Common myeloid progenitor, CD34-positive (primary cell): ENCODE measurements at places on chromosomes 1 and 21.

DNA sequence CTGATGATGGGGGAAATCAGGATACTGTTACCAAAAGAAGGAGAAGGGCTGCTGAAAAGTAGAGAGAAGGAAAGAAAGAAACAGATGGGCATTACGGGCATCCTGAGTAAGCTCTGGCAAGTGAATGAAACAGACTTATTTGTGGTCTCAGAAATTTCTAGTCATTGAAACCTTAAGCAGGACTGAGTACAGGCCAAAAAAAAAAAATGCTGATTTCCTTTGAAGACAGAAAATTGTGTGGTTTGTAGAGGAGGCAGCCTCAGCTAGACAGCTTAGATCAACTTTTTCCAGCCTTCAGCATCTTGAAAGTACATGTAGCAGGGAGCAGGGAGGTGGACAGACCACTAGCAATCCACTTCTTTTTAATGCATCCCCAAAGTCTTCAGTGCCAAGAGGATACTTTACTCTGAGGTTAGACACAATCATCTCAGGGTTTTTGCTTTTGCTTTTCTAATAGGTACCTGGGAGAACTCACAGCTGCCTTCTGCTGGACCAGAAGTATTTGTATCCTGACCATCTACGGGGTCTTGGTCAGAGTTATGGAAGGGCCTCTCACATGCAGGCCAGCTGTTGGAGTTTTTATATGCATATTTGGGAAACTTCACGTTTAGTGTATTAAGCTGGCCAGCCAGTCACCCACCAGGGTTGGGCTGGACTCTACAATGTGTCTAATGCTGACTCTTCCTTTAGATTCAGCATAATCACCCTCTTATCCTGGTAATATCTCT lies 10.6 kb upstream of the CAPZB start:
- DNase-seq, result no peak

DNA sequence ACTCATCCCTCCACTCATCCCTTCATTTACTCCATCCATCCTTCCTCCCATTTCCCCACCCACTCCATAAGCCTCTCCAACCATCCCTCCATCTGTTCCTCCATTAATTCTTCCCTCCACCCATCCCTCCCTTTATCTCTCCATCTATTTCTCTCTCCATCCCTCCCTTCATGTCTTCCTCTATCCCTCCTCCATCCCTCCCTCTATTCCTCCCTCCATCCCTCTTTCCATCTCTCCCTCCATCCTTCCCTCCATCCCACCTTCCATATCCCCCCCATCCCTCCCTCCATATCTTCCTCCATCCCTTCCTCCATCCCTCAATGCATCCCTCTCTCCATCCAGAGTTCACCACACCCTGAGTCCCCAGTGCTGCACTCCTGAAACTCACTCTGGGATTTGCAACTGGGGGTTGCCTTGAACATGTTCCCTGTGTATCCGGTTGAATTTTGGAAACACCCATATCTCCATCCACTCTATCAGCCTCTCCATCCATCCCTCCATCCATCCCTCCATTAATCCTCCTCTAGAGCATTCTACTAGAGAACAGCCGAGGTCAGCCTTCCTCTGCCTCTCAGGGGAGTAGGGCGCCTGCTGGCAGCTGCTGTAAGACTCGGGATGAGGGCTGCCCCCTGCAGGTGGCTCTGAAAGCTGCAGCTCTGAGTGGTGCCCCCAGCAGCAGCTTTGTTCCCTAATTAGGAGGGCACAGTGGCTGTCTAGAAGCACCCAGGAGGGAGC lies 39.4 kb downstream of the ABCG1 start:
- DNase-seq, result peak; percentile 78

- DNase-seq, result no peak
Measured at GRCh38 chr1:77350012-77350770, 68.4 kb downstream of the AK5 start.

DNA sequence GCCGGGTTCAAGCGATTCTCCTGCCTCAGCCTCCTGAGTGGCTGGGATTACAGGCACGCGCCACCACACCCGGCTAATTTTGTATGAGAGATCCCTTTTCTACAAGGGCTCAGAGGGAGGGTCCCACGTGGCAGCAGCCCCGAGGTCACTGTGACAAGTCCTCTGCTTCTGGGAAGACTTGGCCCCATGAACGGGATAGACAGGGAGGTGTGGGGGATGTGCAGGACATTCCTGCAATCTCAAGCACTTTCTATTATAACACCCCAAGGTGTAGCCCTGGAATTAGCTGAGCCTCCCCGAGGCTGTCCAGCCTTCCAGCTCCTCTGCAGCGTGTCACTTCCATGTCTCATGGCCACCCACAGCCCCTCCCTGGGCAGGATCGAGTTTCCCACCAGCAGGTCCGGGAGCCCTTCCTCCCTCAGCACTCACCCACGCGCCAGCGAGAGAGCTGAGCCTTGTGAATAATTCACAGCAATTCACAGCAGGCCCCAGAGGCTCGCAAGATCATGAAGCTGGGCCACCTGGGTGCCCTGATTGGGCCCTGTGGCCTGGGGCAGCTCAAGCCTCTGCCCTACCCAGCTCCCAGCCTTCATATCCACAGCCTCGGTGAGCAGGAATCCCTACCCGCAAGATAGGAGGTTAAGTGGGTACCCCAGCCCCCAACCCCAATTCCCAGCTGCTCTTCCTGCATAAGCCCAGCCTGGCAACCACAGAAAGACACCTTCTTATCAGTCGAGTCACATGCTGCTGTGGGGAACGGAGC lies 22.8 kb upstream of the RNU1-4 start:
- no peak for DNase-seq

DNA sequence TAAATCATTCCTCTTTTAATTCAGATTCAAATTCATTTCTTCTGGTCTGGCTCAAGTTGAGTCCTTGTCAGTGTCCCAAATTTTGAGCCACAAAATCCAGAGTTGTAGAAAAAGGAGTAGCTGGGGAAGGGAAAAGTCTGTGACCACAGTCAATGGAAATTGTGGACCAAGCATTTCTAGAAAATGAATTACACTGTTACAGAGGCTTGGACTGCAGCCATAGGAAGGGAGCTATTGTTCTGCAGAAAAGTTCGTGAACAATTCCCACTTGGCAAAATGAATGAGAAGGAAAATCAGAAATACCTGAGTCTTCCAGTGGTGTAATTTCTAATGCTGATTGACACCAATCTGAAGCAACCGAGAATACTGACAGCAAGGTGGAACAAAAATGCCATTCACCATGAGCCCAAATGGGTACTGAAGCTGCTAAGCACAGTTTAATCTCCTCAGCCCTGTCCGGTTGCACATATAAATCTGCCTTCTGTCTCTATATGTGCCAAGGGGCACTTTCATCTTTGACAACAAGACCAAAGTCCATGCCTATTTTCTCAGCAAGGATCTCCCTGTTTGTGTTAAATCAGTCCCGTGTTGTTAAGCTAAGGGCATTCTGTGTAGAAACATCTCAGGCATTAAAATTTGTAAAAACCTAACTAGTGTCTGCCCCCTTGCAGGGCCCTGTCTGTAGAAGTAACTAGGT lies 51.3 kb downstream of the TEX35 start:
- no peak for DNase-seq

GRCh38 chr21:44550807-44551206 lies 498 bp downstream of the KRTAP10-2 start:
- no peak for DNase-seq

DNA sequence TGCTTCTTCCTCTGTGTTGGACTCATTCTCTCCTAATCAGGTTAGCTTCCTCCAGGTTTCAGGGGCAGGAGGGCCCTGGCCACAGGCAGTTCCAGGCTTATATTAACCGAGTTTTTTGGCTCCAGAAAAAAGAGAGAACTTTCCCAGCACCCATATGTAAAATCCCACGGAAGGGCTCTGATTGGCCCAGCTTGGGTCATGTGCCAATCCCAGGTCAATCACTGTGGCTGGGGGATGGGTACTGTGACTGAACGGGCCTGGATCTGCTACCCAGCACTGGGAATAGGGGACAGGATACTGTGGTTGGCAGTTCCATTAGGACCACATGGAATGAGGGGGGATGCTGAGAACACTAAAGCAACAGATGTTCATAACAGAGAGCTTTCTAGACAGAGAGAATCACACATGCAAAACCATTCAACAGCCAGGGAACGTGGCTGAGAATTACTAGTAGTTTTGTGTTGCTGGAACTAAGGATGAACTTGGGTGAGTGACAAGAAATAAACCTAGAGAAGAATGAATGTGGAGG lies 51.1 kb upstream of the NEK2 start:
- no peak for DNase-seq
